ENCODE measurements at places on chromosomes 2 and 18. TPM values are rescaled to one million over a fixed set of nuclear protein-coding genes. Genes with fewer than 3 reads are reported as not detected.

The TMEM17 gene
- 4.0 TPM for total RNA-seq

The OR6B2 gene
- total RNA-seq: not detected

The ABCG5 gene
- not detected for total RNA-seq

The ALKAL2 gene
- 1.3 TPM for total RNA-seq

The FAM117B gene
- 7.2 TPM for total RNA-seq

The CCL20 gene
- total RNA-seq: not detected

The SLC14A1 gene
- total RNA-seq: not detected

The SCN1A gene
- not detected for total RNA-seq

The NXPH2 gene
- 1.0 TPM for total RNA-seq

The ANKRD30B gene
- not detected for total RNA-seq

The RESP18 gene
- not detected for total RNA-seq

The MYO1B gene
- 95.7 TPM for total RNA-seq

The OSBPL1A gene
- total RNA-seq: 27.7 TPM

The CAPN14 gene
- total RNA-seq: 0.14 TPM

- no peak for DNase-seq
These were observed 233.9 kb upstream of the HDAC4 start for GRCh38 chr2:239634769-239635168.

DNA sequence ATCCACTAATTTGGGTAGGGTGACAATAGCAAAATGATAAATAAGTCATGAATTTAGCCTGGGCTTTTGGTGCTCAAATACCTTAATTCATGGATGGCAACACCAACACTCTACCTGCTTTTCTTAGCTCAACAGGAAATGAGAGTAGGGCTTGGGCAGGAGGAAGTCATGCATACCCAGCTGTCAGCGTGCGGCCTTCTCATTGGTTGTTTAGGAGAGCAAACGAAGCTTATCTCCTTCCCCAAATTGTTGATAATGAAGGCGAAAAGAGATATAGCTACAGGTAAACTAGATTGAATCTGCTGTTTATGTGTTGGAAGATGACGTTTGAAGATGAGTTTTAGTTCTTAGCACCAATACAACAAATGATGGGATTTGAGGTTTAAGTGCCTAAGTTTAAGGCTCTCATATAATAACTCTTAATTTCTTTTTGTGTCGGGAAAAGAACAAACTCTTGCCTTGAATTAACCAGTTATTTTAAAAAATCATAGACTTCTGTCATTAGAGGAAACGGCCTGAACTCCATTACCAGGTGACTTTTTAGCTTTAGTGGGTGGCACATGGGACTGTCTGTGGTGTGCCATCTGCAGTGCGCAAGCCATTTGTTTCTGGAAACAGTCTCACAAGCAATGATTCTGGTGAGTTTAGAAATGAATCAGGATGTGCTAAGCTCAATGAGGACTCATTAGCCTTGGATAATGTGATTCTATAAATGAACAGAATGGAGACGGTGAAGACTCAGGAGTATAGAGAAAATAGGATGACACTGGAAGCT lies 19.8 kb downstream of the MAP4K4 start:
- no peak for DNase-seq

DNA sequence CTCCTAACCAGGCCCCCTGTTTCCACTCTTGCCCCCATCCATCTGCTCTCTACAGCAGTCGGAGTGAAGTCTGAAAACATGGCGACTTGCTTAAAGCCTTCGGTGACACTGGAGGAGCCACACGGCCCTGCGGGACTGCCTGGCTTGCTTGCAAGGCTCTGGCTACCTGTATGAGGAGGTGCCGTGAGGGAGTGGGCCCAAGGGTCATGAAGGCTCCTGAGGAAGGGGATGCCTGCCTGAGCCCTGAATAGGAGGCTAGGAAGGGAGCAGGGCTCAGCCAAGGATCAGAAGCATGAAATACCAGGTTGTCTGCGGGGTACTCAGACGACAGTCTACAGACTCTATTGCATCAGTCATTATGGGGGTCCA lies 75.4 kb downstream of the EMX1 start:
- DNase-seq: no peak

DNA sequence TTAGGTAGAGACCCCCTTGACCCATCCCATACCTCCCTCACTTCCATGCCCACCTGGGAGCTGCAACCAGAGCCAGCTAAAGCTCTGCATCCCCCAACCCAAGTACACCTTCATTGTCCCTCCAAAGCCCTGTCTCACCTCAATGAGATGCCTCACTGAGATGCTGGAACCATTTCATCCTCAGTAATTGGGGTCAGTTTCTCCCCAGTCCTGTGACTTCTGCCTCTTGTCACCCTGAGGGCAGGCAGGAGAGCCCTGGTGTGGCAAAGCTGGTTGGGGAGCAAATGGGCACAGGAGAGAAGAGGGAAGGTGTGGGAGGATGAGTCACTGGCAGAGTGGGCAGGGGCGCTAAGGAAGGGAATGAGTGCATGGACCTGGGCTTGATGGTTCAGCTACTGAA lies 27.9 kb upstream of the NT5DC4 start:
- peak; percentile 19 for DNase-seq

DNA sequence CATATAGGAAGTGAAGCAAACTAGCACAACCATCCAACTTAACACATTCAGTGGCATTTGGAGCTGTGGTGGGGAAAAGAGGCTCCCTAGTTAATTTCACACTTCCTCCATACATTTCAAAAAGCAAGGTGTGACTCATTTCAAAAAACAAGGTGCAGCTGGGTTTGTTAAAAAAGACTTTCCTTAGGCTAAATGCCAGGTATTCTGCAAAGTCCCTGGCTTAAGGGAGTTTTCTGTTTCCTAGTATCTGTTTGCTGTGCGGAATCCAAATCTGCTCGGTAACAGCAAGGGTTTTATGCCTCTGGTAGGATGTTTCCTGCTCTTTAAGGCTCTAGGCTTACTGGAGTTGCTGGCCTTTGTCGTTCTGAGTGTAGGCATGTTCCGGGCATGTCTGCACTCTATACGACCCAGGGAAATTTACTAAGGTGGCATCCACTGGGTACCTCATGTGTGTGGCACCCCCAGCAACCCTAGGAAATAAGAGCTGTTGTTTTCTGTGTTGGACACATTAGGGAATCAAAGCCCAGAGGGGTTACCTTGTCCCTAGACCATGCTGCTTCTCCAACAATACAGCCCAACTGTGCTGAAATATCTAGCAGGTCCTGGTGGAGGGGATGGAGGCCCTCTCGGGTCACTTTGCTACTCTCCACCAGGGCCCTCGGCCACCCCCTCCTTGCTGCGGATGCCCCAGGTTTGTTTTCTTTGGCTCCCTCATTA lies 634 bp upstream of the MSGN1 start:
- no peak for DNase-seq

DNA sequence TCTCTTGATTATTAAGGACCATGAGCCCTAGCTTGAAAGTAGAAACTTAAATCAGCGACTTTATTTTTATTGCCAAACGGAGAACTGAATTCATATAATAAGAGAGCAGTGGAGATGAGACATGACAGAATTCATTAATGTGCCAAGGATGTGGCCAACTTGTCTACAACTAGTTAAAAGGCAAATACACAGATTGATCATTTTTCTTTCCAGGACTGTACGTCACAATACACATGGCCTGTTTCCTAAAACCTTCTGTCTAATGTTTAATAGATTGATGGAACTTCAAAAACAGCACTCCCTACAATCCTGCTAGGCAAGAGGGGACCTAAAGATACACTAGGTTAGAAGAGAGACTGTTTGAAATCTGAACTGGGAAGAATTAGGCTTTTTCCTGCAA lies 647.8 kb downstream of the SATB2 start:
- no peak for DNase-seq

DNA sequence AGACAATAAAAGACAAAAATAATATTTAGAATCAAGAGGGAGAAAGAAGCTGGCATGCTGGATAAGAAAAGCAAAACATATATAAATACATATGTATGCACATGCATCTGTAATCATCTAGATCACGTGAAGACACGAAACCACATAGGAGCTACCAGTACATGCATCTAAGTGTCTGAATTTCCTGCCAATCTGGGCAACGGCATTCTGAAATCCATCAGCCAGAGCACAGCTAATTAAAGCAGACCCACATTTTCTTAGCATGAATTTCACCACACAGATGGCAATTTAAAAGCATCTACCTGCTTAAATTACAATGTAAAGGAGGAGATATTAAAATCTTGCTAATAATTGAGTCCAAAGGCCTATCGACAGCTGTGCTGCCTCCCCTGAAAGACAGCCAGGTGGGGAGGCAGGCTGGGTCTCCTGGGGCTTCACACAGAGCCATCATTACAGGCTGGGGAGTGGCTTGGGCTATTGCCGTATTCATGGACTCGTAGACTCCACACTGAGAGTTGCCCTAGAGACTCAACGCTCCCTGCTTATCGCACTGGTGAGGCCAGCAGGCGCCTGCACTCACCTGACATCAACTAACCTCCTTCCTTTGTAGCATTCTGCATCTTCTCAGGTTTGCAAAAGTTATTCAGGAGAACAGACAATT lies 272.5 kb upstream of the PXDN start:
- no peak for DNase-seq

- no peak for DNase-seq
These were observed 1279.9 kb upstream of the NRXN1 start for GRCh38 chr2:52311862-52312261.

- DNase-seq: peak; percentile 17
These were observed 16.3 kb upstream of the GTF2A1L start for GRCh38 chr2:48601349-48601748.

GRCh38 chr2:197297772-197298318 lies 12.7 kb downstream of the ANKRD44 start:
- no peak for DNase-seq

GRCh38 chr2:25098056-25098455 lies 56.2 kb downstream of the EFR3B start:
- no peak for DNase-seq

- DNase-seq: no peak
These were observed 36.4 kb downstream of the PLEKHM3 start for GRCh38 chr2:207988975-207989374.

DNA sequence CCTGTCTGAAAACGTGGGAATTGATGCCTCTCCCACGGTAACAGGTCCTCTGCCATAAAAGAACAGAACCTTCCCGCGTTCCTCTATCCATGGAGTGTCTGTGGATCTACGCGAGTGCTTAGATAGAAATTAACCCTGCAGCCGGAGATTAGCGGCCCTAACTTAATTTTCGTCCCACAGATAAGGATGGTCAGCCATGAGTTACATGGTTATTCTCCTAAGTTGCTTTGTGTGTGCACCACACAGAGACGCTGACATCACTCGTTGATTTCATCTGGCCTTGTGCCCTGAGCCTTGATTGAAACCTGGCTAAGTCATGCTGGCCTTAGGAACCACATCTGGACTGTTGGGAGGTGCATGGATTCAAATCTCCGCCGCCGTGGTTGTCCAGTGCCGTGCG lies 132.1 kb downstream of the GBX2 start:
- no peak for DNase-seq

DNA sequence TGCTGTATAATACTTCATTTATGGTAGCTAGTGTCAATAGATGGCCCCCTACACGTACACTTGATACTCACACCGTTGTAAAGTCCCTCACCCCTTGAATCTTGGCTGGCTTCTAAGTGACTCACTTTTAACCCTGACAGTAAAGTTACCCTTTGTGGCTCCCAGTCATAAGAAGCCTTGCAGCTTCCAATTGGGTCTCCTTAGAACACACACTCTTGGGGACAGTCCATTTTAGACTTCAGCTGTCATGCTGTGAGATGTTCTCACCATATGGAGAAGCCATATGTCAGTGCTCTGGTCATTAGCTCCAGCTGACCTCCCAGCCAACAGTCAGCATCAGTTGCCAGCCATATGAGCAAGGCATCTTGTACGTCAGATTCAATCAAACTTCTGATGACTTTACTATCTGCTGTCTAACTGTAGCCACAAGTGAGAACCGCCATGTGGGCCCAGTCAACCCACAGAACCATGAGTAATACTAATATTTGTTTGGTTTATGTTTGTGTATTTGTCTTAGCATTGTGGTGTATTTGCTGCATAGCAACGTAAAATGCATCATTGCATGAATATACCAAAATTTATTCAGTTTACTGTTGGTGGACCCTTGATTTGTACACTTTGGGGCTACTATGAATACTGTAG lies 68.3 kb downstream of the PTPN4 start:
- peak; percentile 45 for DNase-seq

DNA sequence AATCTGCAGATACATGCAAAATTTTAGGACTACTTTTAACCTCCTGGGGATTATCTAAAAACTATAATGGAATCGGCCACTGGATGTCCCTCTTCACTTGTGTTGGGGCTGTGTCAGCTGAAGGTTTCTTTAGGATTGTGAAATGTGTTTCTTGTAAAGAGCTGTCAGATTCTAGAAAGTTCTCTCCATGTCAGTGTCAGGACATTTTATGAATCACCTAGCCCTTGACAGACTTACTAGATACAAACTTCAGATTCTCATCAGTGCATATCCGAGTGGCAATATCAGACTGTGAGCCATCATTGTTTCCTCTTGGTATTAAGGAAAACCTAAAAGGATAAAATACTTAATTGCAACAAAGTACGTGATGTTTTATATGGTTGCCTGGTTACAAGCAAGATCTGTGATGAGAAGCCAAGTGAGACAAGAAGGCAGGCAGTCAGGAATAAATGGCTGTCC lies 107.3 kb downstream of the CPS1 start:
- DNase-seq: peak; percentile 10

DNA sequence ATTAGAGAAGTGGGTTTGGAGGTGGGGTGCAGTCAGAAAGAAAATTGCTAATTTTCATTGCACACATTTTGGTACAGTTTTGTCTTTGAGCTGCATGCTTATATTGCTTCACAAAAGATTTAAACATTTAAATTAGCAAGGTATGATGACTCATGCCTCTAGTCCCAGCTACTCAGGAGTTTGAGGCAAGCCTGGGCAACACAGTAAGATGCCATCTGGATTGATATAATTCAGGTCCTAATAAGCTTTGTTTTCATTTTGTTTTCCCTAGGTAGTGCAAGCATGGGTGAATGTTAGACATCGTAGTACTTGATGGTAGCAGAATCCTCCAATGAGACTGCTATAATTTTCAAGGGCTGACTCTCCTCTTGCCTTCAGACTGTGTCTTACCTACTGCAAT lies 396.7 kb upstream of the RGPD4 start:
- no peak for DNase-seq

DNA sequence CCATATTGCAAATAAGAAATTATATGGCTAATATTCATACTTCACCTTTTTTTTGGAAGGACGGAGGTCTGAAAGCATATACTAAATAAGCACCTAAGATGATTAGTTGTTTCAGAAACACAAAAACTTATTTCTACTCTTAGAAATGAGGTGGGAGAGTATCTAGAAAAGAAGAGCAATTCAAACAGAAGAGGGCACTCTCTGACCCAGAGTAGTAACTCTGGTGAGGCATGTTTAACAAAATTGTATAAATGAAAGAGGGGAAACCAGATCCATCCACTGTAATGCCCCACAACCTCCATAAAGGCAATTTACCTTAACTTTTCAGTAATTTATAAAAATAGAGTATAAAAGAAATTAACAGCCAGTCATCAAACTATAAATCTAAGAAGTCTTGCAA lies 669.6 kb upstream of the VRK2 start:
- no peak for DNase-seq

DNA sequence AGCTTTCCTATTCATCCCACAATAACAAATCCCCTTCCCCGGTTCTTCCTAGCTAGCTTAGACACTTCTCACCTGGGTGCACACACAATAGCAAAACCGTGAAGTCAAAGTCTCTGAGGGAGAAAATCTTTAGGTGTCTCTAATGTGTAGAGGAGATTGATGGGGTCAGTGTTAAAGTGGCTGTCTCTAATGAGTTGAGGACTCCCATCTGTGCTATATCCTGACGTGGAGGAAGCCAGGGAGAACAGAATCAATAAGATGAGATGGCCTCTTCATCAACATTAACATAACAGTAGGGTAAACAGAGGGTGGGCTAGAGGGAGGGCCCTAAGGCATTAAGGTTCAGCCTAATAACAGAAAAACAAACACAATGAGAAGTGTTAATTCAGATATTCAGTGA lies 120.4 kb downstream of the SLC5A7 start:
- DNase-seq: no peak

- DNase-seq: no peak
These were observed 37.9 kb downstream of the HPCAL1 start for GRCh38 chr2:10340593-10340975.
